Stimulated activated naive B cell treated with anti-CD40 and anti-IgM and Interleukin-4, amounts not matched to agents 10 μg/mL and 1 μg/mL and 100 μg/mL, for 72 hours (primary cell): ENCODE measurements at places on chromosomes 12 and 14.

GRCh38 chr14:41859336-41859735, 252.7 kb downstream of the LRFN5 start:
- DNase-seq, result no peak

GRCh38 chr14:64857979-64858744, 21.5 kb downstream of the SPTB start:
- no peak for DNase-seq

DNA sequence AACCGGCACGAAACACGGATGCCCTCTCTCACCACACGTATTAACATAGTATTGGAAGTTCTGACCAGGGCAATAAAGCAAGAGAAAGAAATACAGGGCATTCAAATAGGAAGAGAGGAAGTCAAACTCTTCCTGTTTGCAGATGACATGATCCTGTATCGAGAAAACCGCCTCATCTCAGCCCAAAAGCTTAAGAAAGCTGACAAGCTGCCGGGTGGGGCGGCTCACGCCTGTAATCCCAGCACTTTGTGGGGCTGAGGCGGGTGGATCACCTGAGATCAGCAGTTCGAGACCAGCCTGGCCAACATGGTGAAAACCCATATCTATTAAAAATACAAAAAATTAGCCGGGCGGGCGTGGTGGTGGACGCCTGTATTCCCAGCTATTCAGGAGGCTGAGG, 17.7 kb downstream of the OR6S1 start:
- no peak for DNase-seq

DNA sequence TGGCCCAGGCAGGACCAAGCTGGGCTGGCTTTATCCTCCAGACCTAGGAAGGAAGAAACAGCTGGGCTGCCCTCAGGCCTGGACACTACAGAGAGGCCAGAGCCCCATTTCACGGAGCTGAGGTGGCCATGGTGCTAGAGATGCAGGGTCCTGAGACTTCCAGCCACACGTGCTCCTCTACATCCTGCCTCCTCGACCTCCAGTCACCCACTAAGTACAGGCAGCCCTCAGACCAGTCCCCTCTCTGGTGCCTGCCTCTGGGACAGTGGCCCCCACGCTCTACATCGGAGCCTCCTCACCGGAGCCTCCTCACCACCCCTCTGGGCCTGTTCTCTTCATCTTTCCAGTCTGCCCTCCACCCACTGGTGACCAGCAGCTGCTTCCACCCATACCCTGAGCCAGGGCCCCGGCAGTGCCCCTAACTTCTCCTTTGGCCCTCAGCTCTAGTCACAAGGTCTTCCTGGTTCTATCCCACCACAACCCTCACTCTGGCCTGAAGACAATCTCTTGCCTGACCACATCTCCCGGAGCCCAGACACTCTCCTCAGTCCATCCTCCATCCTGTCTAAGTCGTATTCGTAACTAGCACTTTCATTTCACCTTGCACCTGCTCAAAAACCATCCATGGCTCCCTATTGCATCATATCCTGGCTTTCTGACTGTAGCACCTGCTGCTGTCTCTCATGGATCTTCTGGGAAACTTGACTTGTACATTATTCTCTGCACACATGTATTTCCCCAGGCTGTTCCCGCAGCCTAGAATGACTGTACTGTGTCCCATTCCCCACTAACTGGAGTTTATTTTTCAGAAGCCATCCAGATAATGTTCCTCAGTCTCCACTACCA, 43.9 kb downstream of the DIO3 start:
- DNase-seq, result no peak

DNA sequence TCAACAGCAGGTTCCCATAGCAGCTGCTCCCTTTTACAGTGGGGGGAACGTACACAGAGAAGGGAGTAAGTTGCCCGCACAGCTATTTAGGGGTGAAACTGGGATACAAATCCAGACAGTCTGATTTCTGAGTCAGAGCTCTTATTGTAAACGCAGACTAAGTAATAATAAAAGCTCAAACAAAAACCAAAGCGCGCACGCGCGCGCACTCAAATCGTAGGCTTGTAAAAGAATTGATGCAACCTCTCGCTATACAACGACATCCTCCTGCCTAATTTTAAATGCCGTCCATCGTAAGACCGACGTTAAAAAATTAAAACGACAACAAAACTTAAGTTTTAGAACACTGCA, 747 bp upstream of the DACT1 start:
- no peak for DNase-seq
